Left kidney (tissue), 8 donors: ENCODE measurements at places on chromosomes 2 and 18. TPM values are rescaled to one million over a fixed set of nuclear protein-coding genes. Genes with fewer than 3 reads are reported as not detected.
A peak's percentile ranks its signal among the peaks of the same experiment; 100 is the strongest.

THADA gene
- polyA plus RNA-seq, result 41.7 TPM

CDH2 gene
- polyA plus RNA-seq, result 109 TPM

RBM44 gene
- polyA plus RNA-seq, result 0.78 TPM

NTSR2 gene
- polyA plus RNA-seq, result not detected

DNA sequence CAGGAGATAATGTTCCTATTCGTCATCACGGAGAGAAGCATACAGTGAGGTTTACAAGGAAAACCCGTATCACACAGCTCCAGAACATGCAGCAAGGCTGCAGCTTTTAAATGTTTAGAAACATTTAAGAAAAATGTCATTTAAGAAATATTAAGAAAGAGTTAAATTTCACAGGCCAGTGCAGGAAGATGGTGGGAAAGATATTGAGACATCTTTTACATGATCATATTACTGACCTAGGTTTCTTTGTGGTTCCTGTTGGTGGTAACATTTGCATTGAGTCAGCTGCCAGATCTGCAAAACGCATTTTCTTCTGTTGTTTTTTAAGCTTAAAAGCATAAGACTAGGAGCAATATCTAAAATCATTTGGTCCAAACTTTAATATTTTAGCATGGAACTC lies 44.9 kb downstream of the CPO start:
- no peak for DNase-seq

DNA sequence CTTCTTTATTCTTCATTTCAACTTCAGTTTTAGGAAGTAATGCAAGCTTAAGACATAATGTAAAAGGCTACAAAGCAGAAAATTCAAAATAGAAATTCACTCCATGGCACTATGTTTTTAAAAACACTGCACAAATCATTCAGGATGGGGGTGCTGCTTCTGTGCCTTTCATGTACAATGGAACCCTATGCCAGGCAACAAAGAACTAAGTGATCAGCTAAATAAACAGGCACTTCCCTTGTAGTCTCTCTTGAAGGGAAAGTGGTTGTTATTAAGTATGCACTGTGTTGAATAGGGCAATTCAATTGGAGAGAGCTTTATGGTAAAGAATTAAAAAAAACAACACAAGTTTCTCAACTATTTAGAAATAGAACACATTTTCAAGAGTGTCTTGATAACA lies 10.9 kb upstream of the ERBB4 start:
- DNase-seq, result no peak

GRCh38 chr18:63319383-63320122 lies at the start of gene BCL2:
Gene BCL2 (minus strand): TSS chr18:63319769.
- DNase-seq, result no peak

DNA sequence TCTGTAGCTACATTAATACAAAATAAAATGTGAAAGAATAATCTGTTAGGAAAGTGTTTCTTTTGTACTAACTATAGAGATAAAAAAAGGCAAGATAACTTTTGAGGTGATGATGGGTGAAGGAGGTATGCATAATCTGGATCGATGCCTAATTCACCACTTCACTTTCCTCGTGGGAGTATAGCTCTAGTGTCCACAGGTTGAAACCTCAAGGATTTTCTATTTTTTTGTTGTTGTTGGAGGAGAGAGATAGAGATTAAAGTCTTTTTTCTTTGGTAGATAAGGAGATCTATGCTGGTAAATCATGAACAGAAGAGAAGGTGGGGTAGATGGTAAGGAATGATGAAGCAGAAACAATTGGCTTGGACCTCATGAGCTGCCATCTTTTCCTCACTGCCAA lies 635.3 kb upstream of the ZEB2 start:
- DNase-seq, result no peak

DNA sequence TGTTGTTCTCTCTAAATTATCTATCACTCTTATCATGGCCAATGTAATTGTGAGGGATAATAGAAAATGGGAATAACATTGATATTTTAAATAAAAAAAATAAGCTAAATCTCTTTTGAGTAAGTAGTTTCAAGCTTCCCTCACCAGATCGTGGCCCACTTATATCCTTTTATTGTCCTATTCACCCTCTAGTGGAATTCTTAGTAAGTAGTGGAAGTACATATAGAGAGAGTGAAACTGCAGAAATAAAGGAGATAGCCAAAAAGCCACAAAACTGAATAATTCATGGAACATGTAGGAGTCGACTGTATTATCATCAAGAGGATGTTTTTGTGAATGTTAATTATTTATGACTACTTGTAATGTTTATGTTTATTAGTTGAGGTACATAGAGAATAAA lies 66.1 kb upstream of the DTNA start:
- no peak for DNase-seq

- DNase-seq, result peak; percentile 67
These were observed 27.4 kb upstream of the SPR start for GRCh38 chr2:72859831-72860262.

GRCh38 chr18:57210716-57211411 lies 64.0 kb downstream of the BOD1L2 start:
- DNase-seq, result no peak

GRCh38 chr2:27079233-27080139 lies 1.1 kb downstream of the EMILIN1 start:
- DNase-seq, result no peak

- DNase-seq, result no peak
These were observed 4.2 kb downstream of the C2orf81 start for GRCh38 chr2:74417197-74417596.

DNA sequence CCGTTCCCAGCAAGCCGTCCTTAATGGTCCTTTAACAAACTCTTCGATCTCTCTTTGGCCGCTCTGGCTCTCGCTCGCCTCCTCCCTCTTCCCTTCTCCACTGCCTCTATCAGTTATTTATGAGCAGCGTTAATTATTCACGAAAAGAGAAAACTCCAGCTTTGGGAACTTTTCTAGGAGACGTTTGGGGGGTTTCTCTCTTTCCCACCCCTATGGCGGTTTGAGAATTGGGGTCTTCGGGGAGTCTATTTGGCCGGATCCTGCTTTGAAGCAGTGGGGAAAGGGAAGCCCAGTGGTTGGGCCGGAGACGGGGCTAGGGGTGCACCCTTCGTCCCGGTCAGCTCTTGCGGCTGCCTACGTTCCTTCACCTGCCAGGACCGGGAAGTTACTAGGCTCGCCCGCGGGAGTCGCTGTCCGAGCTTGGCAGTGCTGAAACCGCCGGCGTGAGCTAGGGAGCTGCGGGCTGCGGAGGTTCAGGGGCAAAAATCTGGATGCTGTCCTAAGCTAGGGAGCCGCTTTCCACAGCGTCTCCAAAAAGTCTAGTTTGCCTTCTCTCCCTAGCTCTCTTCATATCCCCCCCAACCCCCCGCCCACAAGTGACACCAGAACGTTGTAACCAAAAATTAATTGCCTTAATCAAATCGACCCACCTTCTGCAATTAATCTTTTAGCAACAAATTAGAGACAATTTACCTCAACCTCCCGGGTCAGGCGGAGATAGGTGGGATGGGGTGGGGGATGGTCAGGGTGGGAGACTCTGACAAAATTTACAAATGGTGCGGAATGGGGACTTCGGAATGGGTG lies 8.9 kb upstream of the SKOR2 start:
- peak; percentile 75 for DNase-seq
